ENCODE measurements at places on chromosomes 1 and 21. TPM values are rescaled to one million over a fixed set of nuclear protein-coding genes. Genes with fewer than 3 reads are reported as not detected.

DNA sequence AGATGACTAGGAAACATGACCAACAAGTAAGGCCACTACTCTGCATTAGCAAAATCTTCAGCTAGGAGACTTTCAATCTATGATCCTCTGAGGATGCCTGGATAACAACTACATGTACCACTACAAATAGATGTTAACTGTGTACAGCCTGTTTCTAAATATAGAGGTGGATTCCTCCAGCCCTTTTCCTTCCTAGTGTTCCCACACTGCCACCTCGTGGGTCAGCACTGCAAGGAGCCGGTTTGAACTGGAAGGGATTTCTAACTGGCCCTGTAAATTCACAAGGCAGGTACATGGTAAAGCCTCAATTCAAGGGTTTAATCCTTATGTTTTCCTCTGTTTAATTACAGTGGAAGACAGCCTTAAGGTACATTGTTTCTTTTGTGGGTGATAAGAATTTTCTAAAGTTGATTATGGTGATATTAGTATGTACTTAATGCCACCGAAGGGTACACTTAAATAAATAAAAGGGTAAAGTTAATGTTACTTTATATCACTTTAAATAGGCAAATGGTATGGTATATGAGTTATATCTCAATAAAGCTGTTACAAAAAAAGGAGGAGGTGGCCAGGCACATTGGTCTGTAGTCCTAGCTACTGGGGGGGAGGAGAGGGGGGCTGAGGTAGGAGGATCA, 14.4 kb downstream of the SMYD3 start:
- no peak overlapping the region for H3K27ac ChIP-seq
- no peaks in the 10 kb centered on the region for H3K4me1 ChIP-seq
- no peak overlapping the region for H3K4me3 ChIP-seq
- no peaks in the 10 kb centered on the region for H3K27me3 ChIP-seq

- H3K4me3 ChIP-seq, result no peak overlapping the region
- H3K27ac ChIP-seq, result no peak overlapping the region
- H3K27me3 ChIP-seq, result no peaks in the 10 kb centered on the region
- DNase-seq, result no peak
- H3K36me3 ChIP-seq, result peaks cover 4% of the 10 kb centered on the region
- no peaks in the 10 kb centered on the region for H3K4me1 ChIP-seq
These were observed 127.1 kb downstream of the MAST2 start for GRCh38 chr1:45930258-45931150.

- no peaks in the 10 kb centered on the region for H3K36me3 ChIP-seq
- H3K27ac ChIP-seq, result no peak overlapping the region
- H3K27me3 ChIP-seq, result no peaks in the 10 kb centered on the region
- no peak for DNase-seq
These were observed 339.5 kb downstream of the PTPRU start for GRCh38 chr1:29575826-29576225.

- H3K27me3 ChIP-seq, result no peaks in the 10 kb centered on the region
- no peak overlapping the region for H3K4me3 ChIP-seq
- peaks cover 10% of the 10 kb centered on the region for H3K4me1 ChIP-seq
- no peak for DNase-seq
These were observed 37.5 kb upstream of the GRIK3 start for GRCh38 chr1:37071829-37072228.

- no peaks in the 10 kb centered on the region for H3K4me1 ChIP-seq
- no peaks in the 10 kb centered on the region for H3K36me3 ChIP-seq
- no peak for DNase-seq
- no peak overlapping the region for H3K4me3 ChIP-seq
- H3K27me3 ChIP-seq, result no peaks in the 10 kb centered on the region
These were observed 437.7 kb downstream of the GPATCH2 start for GRCh38 chr1:217193151-217193550.

DNA sequence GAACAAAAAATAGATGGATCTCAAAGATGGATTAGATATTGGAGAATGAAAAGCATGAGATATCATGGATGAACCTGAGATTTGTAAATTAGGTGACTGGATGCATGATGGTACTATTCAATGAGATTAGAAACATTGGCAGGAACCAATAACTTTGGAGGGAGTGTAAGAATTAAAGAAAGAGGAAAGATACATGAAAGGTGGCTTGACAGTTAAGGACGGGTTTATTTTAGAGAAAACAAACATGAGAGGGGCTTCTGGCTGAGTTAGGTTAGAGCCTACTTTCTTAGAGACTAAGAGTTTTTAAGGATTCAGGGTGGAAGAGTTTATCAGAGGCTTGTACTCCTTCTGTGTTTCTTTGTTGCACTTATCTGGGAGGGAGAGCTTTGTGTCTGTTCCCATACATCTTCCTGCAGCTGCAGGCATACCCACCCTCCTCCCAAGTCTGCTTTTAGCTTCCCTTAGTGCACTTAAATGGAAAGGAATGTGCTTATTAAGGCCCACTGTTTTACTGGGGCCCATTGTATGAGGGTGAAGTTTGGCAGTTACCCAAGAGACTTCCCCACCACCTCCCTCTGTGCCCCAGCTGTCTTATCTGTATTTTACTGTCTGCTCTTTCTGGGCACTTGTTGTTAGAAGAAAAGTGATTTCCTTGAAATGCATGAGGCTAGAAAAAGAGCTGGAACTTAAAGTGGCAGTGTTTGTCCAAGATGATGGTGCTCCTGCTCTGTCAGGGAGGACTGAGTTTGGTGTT, 26.1 kb upstream of the CR2 start:
- H3K27ac ChIP-seq, result no peak overlapping the region
- no peaks in the 10 kb centered on the region for H3K36me3 ChIP-seq
- H3K4me3 ChIP-seq, result no peak overlapping the region

DNA sequence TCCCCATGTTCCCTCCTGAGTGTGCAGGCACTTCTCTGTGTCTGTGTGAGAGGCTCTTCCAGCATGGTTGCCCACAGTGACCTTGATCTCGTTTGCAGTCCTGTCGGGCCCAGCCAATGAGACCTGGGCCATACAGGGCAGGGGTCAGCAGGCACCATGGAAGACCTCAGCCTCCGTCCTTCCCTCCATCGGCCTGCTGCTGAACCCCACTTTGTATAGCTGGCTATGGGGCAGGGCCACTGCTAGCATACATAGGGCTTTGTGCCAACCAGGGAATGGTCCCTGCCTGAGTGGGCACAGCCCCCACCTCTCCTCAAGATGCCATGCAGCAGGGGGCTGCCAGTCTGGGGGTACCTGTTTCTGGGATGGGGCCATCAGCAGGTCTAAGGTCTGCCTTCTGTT, 3.8 kb downstream of the C1orf35 start:
- DNase-seq, result no peak
- no peak overlapping the region for H3K27ac ChIP-seq
- no peak overlapping the region for H3K4me3 ChIP-seq
- H3K4me1 ChIP-seq, result no peaks in the 10 kb centered on the region
- peaks cover 43% of the 10 kb centered on the region for H3K36me3 ChIP-seq

DNA sequence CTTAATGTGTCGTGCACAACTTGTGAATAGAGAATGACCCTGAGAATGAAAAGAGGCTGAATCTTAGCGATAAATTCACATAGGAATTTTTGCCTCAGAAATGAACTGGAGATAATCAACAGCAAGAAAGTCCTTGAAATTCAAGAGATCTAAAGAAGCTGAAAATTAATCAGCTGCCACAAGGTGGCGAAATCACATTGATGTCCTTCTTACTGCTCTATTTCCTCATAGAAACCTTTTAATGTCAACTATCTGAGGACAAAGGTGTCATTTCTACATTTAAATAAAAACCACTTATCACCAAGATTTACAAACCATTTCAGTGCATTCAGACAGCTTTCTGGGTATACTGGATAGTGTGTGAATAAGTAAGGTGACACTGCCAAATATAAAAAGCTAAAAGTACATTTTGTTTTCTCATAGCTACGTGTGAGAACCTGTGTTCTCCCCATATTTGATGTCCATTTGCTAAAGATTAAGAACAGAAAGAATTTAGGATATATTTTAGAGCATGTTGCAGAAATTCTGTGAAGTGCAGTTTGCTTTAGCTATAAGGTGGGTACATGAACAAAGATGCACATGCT, 485.3 kb upstream of the PTBP2 start:
- H3K36me3 ChIP-seq, result no peaks in the 10 kb centered on the region
- no peaks in the 10 kb centered on the region for H3K27me3 ChIP-seq
- no peaks in the 10 kb centered on the region for H3K4me1 ChIP-seq
- H3K4me3 ChIP-seq, result no peak overlapping the region
- no peak overlapping the region for H3K27ac ChIP-seq
- DNase-seq, result no peak

DNA sequence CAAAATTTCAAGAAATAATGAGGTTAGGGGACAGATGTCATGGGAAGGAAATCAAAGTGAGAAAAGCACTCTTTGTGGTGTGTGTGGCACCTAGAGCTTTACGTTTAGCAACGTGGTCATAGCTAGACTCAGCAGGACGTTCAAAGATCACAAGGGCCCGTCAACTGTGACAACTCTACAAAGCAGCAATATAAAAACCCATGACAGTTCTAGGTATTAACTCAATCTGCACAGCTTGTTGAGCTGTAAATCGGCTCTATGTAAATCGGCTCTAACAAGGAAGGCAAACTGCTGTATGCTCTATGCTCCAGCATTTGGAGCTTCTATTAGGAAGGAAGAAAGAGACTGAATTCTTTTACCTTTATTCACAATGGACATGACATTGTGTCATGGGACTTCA, 64.8 kb downstream of the TP53BP2 start:
- H3K4me1 ChIP-seq, result peaks cover 3% of the 10 kb centered on the region
- no peak for DNase-seq
- H3K27me3 ChIP-seq, result no peaks in the 10 kb centered on the region
- peaks cover 56% of the 10 kb centered on the region for H3K36me3 ChIP-seq

GRCh38 chr1:214295934-214296333, 15.0 kb downstream of the SMYD2 start:
- no peaks in the 10 kb centered on the region for H3K4me1 ChIP-seq
- H3K36me3 ChIP-seq, result no peaks in the 10 kb centered on the region
- no peak for DNase-seq
- no peak overlapping the region for H3K4me3 ChIP-seq
- H3K27me3 ChIP-seq, result no peaks in the 10 kb centered on the region
- no peak overlapping the region for H3K27ac ChIP-seq

GRCh38 chr21:27244352-27244751, 277.5 kb upstream of the ADAMTS5 start:
- no peaks in the 10 kb centered on the region for H3K4me1 ChIP-seq
- H3K4me3 ChIP-seq, result no peak overlapping the region
- no peaks in the 10 kb centered on the region for H3K27me3 ChIP-seq
- H3K27ac ChIP-seq, result peak overlapping the region; percentile 66
- DNase-seq, result no peak
- no peaks in the 10 kb centered on the region for H3K36me3 ChIP-seq

DNA sequence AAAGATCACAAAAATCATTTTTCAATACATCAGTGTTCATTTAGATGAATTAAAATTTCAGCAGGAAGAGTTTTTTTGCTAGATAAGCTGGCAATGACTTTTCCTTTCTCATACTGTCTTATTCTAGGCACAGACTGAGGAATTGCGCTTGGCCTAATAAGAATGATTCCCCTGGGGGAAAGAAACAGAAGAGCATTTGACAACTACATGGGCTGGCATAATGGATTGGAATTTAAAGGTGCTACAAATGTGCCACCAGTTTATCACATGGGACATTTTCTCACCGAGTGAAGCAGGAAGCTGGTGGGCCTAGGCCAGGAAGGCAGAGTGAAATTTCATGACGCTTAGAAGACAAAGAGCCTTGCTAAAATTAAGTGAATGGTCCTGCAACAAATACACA, 39.3 kb downstream of the CDKN2C start:
- no peaks in the 10 kb centered on the region for H3K4me1 ChIP-seq
- H3K27ac ChIP-seq, result no peak overlapping the region
- H3K36me3 ChIP-seq, result no peaks in the 10 kb centered on the region
- DNase-seq, result no peak
- no peak overlapping the region for H3K4me3 ChIP-seq

DNA sequence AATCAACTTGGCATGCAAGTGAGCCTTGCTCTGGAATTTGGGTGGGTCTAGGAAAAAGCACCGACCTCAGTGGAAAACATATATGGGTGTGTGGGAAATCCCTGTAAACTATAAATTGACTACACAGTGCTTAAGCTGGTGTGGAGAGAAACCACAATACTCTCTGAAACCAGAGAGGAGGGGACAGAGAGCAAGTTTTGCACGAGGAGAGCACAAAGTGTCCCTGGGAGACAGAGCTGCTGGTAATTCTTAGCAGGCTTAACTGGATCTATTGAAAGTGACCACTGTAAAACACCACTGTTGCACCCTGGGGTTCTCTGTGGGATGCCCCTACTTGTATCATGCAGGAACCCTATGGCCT, 12.8 kb downstream of the KCNJ15 start:
- H3K4me1 ChIP-seq, result no peaks in the 10 kb centered on the region
- no peak for DNase-seq
- H3K27me3 ChIP-seq, result no peaks in the 10 kb centered on the region
- H3K36me3 ChIP-seq, result no peaks in the 10 kb centered on the region
- H3K27ac ChIP-seq, result no peak overlapping the region
- no peak overlapping the region for H3K4me3 ChIP-seq

GRCh38 chr1:230565141-230565540, 77.1 kb upstream of the COG2 start:
- no peak overlapping the region for H3K4me3 ChIP-seq
- H3K36me3 ChIP-seq, result no peaks in the 10 kb centered on the region
- peaks cover 11% of the 10 kb centered on the region for H3K4me1 ChIP-seq
- no peak overlapping the region for H3K27ac ChIP-seq
- DNase-seq, result no peak

DNA sequence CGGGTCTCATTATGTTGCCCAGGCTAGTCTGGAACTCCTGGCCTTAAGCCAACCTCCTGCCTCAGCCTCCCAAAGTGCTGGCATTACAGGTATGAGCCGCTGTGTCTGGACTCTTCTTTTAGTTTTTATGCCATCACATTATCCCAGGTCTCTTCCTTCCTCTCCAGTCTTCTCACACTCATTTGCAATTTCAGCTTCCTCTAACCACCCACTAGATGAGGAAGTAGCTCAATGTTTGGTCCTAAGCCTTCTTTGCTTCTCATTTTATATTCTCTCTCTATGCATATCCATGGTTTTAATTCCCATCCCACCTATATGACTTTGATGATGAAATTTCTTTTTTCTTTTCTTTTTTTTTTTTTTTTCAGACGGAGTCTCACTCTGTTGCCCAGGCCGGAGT, 3.1 kb upstream of the ZBTB8A start:
- H3K27ac ChIP-seq, result no peak overlapping the region
- no peaks in the 10 kb centered on the region for H3K36me3 ChIP-seq
- DNase-seq, result no peak
- no peaks in the 10 kb centered on the region for H3K27me3 ChIP-seq
- H3K4me1 ChIP-seq, result peaks cover 10% of the 10 kb centered on the region

Gene INSRR
- total RNA-seq, result not detected

Gene FCRLB
- total RNA-seq, result 0.20 TPM

Gene TRABD2B
- total RNA-seq, result 3.1 TPM

Gene RORC
- 9.1 TPM for total RNA-seq

Gene KRTAP19-1
- total RNA-seq, result not detected

Gene AMY1B
- total RNA-seq, result not detected

Gene SHE
- total RNA-seq, result 19.9 TPM

Gene S100A7A
- not detected for total RNA-seq

All from right atrium auricular region (tissue), 2 donors.